ENCODE measurements at places on chromosomes 3 and 15. TPM values are rescaled to one million over a fixed set of nuclear protein-coding genes. Genes with fewer than 3 reads are reported as not detected.

- peak; percentile 66 for DNase-seq
Measured at GRCh38 chr3:127589600-127590281, 792 bp downstream of the TPRA1 start.

- DNase-seq = peak; percentile 88
Measured at GRCh38 chr3:192917404-192918274, at the start of gene MB21D2. Gene MB21D2 (minus strand): TSS chr3:192917856. CDS start chr3:192917840, 16 bp downstream.

Gene SLC6A1
- total RNA-seq = 0.57 TPM

Gene HDC
- total RNA-seq = 0.57 TPM

Gene ARGFX
- total RNA-seq = not detected

- DNase-seq = no peak
Measured at GRCh38 chr15:52783191-52783829, 6.8 kb downstream of the ONECUT1 start.

GRCh38 chr15:35783203-35783602, 237.2 kb upstream of the DPH6 start:
- DNase-seq = no peak

Gene NUDT16
- 23.3 TPM for total RNA-seq

DNA sequence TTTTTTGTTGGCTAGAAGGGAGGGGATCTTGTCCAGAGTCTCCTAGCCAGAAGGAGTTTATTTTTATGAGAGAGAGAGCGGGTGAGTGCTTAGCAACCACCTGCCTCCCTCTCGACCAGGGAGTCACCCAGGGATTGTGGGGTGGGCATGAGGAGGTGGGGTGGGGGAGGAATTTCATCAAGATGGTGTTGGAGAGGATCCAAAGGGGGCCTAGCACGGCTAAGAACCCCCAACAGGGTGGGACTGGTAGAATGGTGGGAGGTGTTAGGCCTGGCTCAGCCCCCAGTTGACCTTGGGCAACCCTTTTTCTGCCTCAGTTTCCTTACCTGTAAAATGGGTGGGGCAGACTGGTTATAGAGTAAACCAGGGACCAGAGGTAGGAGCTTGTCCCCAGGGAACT, 1.8 kb downstream of the SLC6A6 start:
- DNase-seq = no peak

All from Right ventricle myocardium inferior (tissue), 1 donor.